HFF-Myc (cell line): ENCODE measurements at places on chromosomes 11 and 22.

DNA sequence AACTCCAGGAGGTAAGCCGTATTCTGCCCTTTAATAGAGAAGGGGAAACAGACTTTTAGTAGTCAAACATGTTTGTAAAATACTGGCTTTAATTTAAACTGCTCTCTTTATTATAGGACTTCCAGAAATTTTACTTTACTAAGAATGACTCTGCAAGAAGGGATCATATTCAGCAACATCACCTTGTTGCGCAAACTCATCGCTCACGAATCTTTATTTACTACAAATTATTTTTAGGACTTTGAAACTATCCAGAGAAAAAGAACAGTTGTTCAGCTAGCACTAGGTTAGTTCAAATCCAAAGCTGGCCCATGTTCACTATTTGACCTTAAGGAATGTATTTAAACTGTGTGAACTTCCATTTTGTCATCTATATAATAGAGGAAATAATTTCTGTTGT lies 498.3 kb upstream of the TENM4 start:
- DNase-seq, result no peak

- no peak for DNase-seq
Observed at GRCh38 chr11:32081901-32082300, 9.0 kb upstream of the RCN1 start.

- peak; percentile 45 for DNase-seq
Observed at GRCh38 chr22:20885557-20886323, 26.9 kb downstream of the SNAP29 start.

- DNase-seq, result no peak
Observed at GRCh38 chr22:27877501-27877900, 41.6 kb downstream of the PITPNB start.

- no peak for DNase-seq
Observed at GRCh38 chr11:122963961-122964360, 17.7 kb downstream of the BSX start.

- no peak for DNase-seq
Observed at GRCh38 chr22:27094633-27095308, 437.4 kb downstream of the MIAT start.

- DNase-seq, result no peak
Observed at GRCh38 chr11:61071913-61072312, 30.4 kb upstream of the CD5 start.

GRCh38 chr11:46296528-46297448 lies 19.3 kb downstream of the CREB3L1 start:
- DNase-seq, result peak; percentile 71

DNA sequence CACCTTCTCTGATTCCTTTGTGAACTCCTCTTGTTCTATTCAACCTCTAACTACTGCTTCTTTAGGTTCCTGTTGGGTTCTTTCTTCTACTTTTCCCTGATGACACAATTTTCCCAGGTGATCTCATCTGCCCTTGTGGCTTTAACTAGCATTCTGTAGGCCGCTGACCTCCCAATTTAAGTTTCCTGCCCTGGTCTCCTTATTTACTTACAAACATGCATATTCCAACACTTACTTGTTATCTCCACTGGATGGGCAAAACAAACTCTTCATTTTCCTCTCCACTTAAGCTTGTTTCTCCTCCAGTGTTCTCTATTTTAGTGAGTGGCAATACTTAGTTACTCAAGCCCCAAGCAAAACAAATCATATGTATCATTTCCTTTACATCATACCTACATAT lies 734.5 kb downstream of the METTL15 start:
- no peak for DNase-seq

DNA sequence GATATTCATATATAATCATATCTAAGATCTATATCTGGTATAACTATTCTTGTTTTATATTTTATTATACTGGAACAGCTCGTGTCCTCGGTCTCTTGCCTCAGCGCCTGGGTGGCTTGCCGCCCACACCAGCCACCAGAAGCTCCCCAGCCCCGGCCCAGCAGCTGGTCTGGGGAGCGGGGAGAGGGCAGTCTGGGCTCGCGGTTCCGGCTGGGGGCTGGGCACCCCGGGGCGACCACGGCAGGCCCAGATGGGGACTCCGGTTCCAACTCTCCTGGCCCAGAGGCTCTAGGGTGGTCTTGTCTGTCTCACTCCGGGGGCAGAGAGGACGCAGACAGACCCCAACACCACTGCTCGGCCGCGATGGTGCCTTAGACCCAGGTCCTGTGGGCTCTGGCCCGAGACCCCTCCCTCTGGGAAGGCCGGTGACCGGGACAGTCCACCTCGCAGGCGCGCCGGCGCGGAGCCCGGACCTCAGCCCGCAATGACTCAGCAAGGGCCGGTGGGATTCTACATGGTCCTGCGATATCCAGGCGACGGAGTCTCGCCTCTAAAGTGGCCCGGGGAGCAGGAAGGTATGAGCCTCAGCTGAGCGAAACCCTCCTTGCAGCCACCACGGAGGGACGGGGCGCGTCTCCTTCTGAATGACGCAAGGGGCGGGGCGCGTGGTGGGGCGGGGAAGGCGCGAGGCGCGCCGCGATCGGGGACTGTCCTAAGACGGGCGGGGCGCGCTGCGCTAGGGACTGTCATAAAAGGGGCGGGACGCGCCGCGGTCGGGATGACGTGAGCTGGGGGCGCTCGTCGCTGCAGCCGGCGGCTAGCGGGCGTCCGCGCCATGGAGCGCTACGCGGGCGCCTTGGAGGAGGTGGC lies at the start of gene DGCR6:
DGCR6 (plus strand) TSS at position 781 of the 870 bp plus-strand sequence; CDS start at position 836, 55 bp downstream.
- no peak for DNase-seq

DNA sequence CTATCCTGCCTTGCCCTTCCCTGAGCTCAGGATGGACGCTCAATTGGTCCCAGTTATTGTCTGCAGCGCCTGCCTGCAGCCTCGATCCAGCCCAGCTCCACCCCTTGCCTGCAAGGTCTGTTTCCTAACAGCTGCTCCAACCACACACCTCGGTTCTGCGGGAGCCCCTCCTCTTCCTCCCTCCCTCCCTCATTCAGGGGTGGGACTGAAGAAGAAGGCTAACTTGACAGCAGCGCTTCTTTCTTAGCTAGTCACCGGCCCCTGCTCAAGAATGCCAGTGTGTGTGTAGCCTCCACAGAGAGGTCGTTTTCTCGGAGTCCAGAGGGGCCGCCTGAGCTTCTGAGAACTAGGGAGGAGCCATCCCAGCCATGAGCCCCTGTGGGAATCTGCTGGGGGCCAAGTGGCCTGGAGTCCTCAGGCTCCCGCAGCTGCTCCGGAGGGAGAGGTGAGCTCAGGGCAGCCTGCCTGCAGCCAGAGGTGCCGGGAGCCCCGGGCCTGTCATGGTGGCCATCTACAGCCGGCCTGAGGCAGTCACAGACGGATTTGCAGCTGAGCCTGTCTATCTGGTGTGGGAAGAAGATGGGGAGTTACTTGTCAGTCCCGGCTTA lies 36.1 kb downstream of the LIMK2 start:
- peak; percentile 56 for DNase-seq

GRCh38 chr11:12675951-12676711 lies 1.9 kb downstream of the TEAD1 start:
- no peak for DNase-seq

DNA sequence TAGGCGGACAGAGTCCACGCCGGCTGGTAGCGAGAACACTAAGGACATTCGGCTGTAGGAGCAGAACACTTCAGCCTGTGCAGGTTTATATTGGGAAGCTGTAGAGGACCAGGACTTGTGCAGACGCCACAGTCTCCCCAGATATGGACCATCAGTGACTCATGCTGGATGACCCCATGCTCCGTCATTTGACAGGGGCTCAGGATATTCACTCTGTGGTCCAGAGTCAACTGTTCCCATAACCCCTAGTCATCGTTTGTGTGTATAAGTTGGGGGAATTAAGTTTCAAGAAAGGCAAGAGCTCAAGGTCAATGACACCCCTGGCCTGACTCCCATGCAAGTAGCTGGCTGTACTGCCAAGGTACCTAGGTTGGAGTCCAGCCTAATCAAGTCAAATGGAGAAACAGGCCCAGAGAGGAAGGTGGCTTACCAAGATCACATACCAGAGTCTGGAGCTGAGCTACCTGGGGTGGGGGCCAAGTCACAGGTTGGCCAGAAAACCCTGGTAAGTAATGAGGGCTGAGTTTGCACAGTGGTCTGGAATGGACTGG lies 17.2 kb downstream of the P2RY2 start:
- DNase-seq, result no peak

- DNase-seq, result no peak
Observed at GRCh38 chr22:25130462-25130861, 69.2 kb upstream of the CRYBB3 start.

GRCh38 chr11:35663408-35663702 lies 780 bp downstream of the TRIM44 start:
- no peak for DNase-seq

- DNase-seq, result no peak
Observed at GRCh38 chr11:118961591-118961990, 5.5 kb downstream of the UPK2 start.

DNA sequence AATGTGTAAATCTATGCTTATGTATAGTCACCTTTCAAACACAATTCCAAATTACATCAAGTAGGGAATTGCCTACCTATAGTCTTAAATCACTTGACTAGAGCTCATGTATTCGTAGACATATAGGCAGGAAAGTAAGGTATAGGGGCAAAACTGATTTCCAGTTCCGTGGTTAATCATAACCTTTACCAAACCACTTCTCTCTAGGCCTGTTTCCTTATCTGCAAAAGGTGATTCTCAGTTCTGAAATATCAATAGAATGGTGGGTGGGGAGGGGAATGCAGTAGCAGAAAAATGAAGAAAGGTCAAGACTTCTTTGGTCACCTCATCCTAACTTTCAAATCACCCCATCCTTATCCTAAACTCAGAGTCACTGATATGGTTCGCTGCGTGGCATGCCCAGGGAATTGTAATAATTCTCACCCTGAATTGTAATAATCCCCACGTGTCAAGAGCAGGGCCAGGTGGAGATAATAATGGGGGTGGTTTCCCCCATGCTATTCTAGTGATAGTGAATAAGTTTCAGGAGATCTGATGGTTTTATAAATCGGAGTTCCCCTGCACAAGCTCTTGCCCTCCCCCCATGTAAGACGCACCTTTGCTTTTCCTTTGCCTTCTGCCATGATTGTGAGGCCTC lies 1.9 kb upstream of the ANO5 start:
- DNase-seq, result no peak

- DNase-seq, result no peak
Observed at GRCh38 chr22:32588063-32588462, 113.5 kb downstream of the FBXO7 start.

DNA sequence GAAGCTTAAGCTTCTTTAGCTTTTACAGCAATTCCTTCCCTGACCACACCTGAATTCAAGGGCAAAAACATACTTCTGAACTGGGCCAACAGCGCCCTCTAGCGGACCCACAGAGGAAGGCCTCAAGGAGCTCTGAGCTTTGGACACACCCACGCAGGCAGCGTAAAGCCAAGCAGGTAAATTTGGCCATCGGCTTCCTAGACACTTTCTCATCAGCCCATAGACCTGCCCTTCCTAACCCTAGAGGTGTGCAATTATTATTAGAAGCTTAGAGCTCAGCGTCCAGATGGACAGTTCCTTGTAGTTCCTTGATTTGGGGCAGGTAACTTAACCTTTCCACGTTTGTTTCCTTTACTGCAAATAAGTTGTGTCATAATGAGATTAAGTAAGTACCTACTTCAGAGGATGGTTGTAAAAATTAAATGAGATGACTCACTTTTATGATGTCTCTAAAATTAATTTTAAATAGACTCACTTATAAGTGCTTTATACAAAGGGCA lies 25.7 kb upstream of the HMGXB4 start:
- no peak for DNase-seq

DNA sequence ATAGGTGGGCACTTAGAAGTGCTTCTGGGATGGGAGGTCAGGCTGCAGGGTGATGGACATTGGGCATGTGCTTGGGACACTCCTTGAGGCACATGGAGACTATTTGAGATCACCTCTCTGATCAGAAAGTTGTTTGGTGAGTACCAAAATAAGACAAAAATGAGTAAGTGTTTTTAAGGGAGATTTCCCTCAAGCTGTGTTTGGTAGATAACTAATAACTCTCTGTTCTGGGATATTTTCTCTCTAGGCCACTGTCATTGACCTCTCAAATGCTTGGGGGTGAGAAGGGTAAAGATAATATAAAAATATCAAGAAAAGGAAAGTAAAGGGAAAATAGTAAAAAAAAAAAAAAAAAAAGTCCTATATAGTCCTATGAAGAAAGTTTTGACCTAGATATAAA lies 117.8 kb downstream of the TEAD1 start:
- DNase-seq, result no peak

GRCh38 chr11:61752117-61752924 lies at the start of gene MYRF:
TSS of gene MYRF (plus strand) at chr11:61752636. CDS start at chr11:61752745, 109 bp downstream.
- DNase-seq, result no peak

- no peak for DNase-seq
Observed at GRCh38 chr11:118263695-118264568, at the start of gene MPZL2. TSS of gene MPZL2 (minus strand) at chr11:118264297. CDS start at chr11:118264153, 144 bp downstream.

DNA sequence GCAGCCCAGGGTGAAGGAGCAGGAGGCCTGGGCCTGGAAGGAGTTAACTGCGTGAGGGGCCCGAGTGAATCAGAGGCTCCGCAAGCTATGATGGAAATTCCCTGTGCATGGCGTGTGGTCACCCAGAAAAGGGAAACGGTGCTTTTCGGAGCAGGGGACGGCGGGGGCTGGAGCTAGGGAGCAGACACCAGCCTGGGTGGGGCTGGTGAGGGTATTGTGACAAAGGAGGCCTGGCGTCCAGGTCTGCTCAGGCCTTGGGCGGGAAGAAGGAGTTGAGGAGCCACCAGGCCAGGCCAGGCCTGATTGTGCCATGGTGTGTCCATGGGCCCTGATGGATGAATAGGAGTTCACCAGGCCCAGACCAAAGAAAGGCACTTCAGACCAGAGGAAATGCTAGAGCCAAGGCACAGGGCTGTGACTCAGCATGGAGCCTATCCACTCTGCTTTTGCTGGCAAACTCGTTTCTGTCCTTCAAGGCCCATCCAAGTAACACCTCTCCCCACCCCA lies 12.8 kb upstream of the SPI1 start:
- no peak for DNase-seq

DNA sequence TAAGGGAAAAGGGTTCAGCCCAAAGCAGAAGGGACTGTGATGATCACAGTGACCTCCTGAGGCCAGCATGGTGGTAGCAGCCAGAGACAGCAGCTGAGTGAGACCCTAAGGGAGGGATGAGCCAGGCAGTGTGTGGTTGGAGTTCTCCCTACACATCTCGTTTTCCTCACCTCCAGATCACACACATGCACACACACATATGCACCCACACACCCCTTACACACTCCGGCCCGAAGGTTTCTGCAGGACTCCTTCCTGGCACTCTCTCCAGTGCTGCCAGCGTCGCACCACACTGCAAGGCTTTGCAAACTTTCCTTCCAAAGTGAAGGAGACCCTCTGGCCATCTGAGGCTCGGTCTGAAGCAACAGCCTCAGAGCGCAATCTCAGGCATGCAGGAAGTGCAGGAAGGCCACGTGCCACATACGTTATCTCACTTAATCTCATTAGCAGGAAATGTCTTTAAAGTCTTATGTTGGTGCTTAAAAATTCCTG lies 26.9 kb upstream of the TP53I11 start:
- DNase-seq, result no peak

GRCh38 chr11:66267039-66267378 lies 1.4 kb upstream of the RAB1B start:
- DNase-seq, result no peak

GRCh38 chr22:23177197-23177596 lies 3.1 kb upstream of the BCR start:
- DNase-seq, result no peak

GRCh38 chr11:133930767-133931448 lies 25.9 kb downstream of the IGSF9B start:
- no peak for DNase-seq
